Activated CD8-positive, alpha-beta memory T cell treated with anti-CD3 and anti-CD28 coated beads, Interleukin-2, amount 50 U/mL, for 4 hours (primary cell): ENCODE measurements at places on chromosomes 16 and 17.

DNA sequence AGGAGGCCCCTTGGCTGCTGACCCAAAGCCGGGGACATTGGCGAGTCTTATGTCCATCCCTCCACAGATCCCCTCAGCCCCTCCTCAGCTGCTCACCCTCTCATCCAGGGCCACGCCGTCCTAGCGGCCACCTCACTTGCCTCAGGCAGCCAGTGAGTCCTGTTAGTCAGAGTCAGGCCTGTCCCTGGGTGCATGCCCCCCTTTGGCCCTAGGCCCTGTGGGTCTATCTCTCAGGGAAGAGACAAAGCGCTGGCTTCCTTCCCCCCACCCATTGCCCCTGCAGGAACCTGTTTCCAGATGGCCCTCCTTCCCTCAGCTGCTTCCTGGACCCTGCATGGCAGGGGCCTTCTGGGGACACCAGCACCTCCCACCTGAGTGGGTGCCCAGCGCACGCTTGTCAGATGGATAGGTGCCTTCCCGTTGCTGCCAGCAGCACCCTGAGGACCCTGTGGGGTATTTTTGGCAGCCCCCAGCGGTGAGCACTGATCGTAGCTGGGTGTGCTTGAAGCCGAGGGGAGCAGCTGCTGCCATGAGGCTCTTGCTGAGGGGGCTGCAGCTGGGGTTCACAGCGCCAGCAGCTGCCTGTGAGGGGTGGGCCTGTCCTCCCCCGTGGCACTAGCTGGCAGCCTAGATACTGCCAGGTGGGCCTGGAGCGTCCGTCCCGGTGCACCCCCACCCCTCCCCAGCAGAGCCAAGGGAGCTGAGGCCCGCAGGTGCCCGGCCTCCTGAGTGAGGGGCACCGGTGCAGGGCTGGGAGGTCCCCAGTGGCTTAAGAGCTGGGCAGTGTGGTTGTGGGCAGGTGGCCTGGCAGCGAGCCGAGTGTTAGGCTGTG lies 8.4 kb downstream of the DBNDD1 start:
- DNase-seq = no peak

DNA sequence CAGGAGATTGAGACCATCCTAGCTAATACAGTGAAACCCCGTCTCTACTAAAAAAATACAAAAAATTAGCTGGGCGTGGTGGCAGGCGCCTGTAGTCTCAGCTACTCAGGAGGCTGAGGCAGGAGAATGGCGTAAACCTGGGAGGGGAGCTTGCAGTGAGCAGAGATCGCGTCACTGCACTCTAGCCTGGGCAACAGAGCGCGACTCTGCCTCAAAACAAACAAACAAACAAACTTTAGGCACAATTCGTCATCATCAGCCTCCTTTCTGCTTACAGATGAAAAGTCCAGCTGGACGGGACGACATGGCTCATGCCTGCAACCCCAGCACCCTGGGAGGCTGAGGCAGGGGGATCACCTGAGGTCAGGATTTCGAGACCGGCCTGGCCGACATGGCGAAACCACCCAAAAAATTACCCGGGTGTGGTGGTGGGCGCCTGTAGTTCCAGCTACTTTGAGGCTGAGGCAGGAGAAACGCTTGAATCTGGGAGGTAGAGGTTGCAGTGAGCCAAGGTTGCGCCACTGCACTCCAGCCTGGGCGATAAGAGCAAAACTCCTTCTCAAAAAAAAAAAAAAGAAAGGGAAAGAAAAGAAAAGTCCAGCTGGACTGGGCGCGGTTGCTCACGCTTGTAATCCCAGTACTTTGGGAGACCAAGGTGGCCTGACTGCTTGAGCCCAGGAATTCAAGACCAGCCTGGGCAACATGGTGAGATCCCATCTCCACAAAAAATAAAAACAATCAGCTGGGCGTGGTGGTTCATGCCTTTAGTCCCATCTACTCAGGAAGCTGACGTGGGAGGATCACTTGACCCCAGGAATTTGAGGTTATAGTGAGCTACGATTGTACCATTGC lies 1.5 kb upstream of the SPIRE2 start:
- no peak for DNase-seq

DNA sequence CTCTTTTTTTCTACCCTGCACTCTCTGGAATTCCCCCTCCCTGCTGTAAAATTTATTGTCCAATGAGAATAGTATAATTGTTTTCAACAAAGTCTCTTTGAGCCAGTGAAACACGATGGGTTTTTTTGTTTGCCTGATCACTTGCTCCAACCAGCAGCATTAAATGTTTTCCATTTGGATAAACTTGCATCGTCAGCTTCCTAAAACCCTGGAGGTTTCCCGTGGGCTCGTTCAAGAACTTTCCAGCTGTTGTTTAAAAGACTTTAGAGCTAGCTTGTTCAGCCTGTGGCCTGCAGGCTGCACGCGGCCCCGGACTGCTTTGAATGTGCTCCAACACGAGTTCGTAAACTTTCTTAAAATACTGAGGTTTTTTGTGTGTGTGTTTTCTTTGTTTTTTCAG lies 14.9 kb downstream of the NAGPA start:
- DNase-seq = no peak

GRCh38 chr17:4786516-4786915 lies 352 bp upstream of the VMO1 start:
- DNase-seq = no peak

- DNase-seq = no peak
Observed at GRCh38 chr16:50235581-50235980, 30.8 kb upstream of the ADCY7 start.

- DNase-seq = no peak
Observed at GRCh38 chr16:19997734-19998133, 76.0 kb downstream of the GPR139 start.

DNA sequence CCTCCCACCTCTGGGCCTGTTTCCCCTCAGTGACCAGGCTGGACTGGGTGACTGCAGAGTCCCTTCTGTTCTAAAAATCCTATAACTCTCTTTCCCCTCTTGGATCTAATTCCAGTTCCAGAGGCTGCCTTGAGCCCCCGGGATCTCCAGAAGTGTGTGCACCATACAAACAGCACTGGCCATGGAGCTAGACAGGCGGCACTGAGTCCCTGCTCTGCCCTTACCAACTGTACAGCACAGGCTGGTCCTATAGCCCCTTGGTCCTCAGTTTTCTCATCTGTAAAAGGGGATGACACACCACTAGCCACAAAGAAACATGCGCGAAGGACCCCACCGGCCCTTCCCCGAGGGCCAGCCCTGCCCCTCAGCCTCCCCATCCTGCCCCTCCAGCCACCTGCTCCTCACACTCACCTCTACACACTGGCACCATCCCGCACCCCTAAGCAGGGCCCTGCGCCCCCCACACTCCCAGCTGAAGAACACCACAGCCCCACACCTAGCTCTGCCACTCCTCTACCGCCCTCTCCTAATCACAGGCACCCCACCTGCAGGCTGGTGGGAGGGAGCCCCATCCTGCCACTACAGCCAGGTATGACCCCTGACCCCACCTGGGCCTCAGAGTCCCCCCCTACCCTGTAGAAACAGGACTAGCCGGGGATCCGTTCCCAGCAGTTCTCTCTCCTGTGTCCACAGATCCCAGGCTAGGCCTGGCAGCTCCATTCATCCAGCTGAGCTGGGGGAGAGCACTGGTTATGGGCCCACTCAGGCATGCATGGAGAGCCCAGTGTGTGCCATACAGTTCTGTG lies 913 bp upstream of the KRT16 start:
- no peak for DNase-seq
